Pancreas (tissue), 10 donors: ENCODE measurements at places on chromosomes 16 and 17. TPM values are rescaled to one million over a fixed set of nuclear protein-coding genes. Genes with fewer than 3 reads are reported as not detected.

DNA sequence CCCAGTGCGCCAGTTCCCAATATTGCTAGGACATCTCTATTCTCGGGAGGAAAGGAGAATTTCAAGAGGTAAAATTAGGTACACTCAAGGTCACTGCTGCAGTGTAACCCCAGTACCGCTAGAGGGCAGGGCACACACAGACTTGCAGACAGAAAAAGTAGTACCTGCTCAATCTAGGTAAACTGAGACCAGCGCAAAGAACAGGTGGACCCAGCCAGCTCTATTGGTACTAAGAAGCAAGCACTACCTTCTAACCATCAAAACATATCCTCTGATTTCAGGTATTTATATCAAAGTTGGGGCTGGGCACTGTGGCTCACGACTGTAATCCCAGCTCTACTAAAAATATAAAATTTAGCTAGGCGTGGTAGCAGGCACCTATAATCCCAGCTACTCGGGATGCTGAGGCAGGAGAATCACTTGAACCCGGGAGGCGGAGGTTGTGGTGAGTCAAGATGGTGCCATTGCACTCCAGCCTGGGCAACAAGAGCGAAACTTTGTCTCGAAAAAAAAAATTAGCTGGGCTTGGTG is 3.6 kb upstream of the WDR81 start:
- H3K4me1 ChIP-seq, result peaks cover 31% of the 10 kb centered on the region
- H3K36me3 ChIP-seq, result no peaks in the 10 kb centered on the region
- no peaks in the 10 kb centered on the region for H3K27me3 ChIP-seq
- DNase-seq, result peak; percentile 77
- H3K27ac ChIP-seq, result no peak overlapping the region

DNA sequence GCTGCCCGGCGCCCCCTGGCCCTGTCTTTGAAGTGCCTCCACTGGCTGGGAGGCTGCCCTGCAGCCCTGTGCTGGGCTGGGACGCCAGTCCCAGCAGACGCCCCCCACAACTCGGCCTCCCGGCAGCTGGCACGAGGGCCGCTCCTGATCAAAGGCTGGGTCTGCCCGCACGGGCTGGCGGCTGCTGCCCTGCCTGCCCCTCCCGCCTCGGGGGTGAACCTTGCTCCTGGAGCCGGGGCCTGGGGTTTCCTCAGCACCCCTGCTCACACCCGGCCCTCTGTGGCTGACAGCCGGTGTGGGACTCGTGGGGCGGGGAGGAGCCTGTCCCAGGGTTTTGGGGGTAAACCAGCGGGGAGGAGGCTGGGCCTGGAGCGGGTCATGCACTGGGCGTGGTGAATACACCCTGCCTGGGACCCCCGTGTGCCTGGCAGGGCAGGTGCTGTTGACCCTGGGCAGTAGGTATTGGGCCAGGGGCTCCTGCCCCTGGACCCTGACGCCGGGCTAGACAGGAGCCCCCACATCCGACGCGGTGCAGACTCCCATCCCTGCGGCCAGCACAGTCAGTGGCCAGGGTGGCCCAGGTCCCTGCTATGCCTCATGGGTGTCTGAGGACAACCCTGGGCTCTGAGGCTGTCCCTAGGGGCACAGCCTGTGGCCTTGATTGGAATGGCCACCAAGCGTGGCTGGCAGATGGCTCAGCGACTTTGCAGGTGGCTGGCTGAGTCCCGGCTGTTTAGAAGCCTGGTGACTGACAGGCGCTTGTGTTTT is 21.7 kb downstream of the CENPX start:
- H3K27ac ChIP-seq, result no peak overlapping the region
- H3K4me1 ChIP-seq, result no peaks in the 10 kb centered on the region
- no peak overlapping the region for H3K4me3 ChIP-seq
- H3K27me3 ChIP-seq, result no peaks in the 10 kb centered on the region
- no peaks in the 10 kb centered on the region for H3K36me3 ChIP-seq

GRCh38 chr17:59761385-59762048 is 54.1 kb downstream of the VMP1 start:
- H3K4me3 ChIP-seq, result no peak overlapping the region
- no peaks in the 10 kb centered on the region for H3K27me3 ChIP-seq
- peaks cover 4% of the 10 kb centered on the region for H3K4me1 ChIP-seq
- no peak for DNase-seq

Gene ZG16
- total RNA-seq, result 1.4 TPM

- no peak overlapping the region for H3K27ac ChIP-seq
- no peaks in the 10 kb centered on the region for H3K36me3 ChIP-seq
- H3K4me1 ChIP-seq, result peaks cover 14% of the 10 kb centered on the region
- DNase-seq, result peak; percentile 40
- H3K4me3 ChIP-seq, result no peak overlapping the region
- no peaks in the 10 kb centered on the region for H3K27me3 ChIP-seq
Observed at GRCh38 chr17:40311575-40311974, 2.6 kb downstream of the RARA start.

- H3K27me3 ChIP-seq, result no peaks in the 10 kb centered on the region
- no peak overlapping the region for H3K4me3 ChIP-seq
- no peak overlapping the region for H3K27ac ChIP-seq
- no peak for DNase-seq
- no peaks in the 10 kb centered on the region for H3K4me1 ChIP-seq
Observed at GRCh38 chr16:72271699-72272240, 99.8 kb upstream of the PMFBP1 start.

- peak overlapping the region; percentile 63 for H3K27ac ChIP-seq
- DNase-seq, result peak; percentile 99
- no peaks in the 10 kb centered on the region for H3K27me3 ChIP-seq
- H3K4me1 ChIP-seq, result peaks cover 19% of the 10 kb centered on the region
- H3K4me3 ChIP-seq, result no peak overlapping the region
Observed at GRCh38 chr17:78933959-78934568, 8.9 kb upstream of the TIMP2 start.

DNA sequence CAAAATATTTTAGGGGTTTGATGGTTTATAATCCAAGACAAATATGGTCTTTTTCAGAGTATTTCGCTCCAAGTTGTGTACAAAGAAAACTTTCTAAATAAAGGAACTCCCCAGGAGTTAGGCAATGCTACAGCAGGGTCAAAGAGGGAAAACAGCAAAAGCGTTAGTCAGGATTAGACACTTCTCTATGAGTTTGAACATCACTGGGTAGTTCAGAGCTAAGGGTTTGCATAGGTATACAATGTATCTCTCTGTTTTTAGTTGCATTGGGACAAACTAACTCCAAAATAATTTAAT is 34.8 kb downstream of the FAM20A start:
- no peaks in the 10 kb centered on the region for H3K36me3 ChIP-seq
- no peak for DNase-seq
- no peak overlapping the region for H3K4me3 ChIP-seq
- no peaks in the 10 kb centered on the region for H3K4me1 ChIP-seq

DNA sequence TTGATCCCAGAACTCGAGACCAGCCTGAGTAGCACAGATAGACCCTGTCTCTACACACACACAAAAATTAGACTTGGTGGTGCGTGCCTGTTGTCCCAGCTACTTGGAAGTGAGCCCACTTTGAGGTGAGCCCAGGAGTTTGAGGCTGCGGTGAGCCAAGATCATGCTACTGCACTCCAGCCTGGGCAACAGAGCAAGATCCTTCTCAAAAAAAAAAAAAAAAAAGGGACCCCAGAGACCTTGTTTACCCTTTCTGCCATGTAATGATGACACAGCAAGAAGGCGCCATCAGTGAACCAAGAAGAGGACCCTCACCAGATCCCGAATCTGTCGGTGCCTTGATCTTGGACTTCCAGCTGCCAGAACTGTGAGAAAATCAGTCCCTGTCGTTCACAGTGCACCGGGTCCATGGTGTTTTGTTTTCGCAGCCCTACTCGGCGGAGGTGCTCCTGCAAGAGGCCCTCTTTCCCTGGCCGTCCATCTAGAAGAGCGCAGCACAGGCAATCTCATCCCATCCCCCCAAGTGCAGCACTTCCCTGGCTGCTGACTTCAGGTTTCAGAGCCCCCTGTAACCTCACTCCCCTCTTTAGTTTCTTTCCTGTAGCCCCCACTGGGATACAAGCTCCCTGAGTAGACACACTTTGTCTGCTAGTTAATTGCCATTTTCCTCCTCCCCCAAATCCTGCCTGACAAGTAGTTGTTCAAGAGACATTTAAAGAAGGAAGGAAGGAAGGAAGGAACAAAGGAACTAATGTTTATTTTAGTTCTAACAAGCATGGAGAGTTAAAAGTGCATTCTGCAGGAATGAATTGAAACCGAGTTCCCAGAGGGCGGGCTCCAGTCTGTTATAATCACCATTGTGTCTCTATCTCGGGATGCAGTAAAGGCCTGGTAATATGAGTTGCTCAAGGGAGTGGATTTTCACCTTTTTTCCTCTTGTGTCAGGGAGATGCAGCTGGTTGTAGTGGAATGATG is 115.3 kb downstream of the SNX29 start:
- no peaks in the 10 kb centered on the region for H3K27me3 ChIP-seq
- H3K4me3 ChIP-seq, result no peak overlapping the region
- no peaks in the 10 kb centered on the region for H3K36me3 ChIP-seq
- no peak for DNase-seq
- no peaks in the 10 kb centered on the region for H3K4me1 ChIP-seq

Gene VMO1
- 0.58 TPM for total RNA-seq

GRCh38 chr17:13374203-13375143 is 227.3 kb downstream of the HS3ST3A1 start:
- H3K4me1 ChIP-seq, result no peaks in the 10 kb centered on the region
- H3K27me3 ChIP-seq, result no peaks in the 10 kb centered on the region
- H3K36me3 ChIP-seq, result no peaks in the 10 kb centered on the region
- DNase-seq, result no peak

GRCh38 chr17:73938706-73939105 is 264.8 kb upstream of the RPL38 start:
- H3K27ac ChIP-seq, result no peak overlapping the region
- DNase-seq, result no peak
- H3K27me3 ChIP-seq, result no peaks in the 10 kb centered on the region
- no peak overlapping the region for H3K4me3 ChIP-seq

Gene SNX20
- 0.41 TPM for total RNA-seq

DNA sequence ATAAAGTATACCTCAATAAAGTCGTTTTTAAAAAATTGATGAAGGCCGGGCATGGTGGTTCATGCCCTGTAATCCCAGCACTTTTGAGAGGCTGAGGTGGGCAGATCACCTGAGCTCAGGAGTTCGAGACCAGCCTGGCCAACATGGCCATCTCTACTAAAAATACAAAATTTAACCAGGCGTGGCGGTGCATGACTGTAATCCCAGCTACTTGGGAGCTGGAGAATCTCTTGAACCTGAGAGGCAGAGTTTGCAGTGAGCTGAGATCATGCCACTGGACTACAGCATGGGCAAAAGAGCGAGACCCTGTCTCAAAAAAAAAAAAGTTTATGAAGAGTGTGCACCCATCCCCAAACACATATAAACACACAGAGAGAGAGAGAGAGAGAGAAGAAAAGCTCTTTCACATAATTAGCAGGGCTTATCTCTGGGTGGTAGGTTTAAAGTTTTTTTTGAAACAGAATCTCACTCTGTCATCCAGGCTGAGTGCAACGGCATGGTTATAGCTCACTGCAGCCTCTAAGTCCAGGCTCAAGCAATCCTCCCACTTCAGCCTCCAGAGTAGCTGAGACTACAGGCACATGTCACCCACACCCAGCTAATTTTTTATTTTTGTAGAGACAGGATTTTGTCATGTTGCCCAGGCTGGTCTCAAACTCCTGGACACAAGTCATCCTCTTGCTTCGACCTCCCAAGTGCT is 3.0 kb downstream of the SREBF1 start:
- H3K36me3 ChIP-seq, result no peaks in the 10 kb centered on the region
- no peak overlapping the region for H3K27ac ChIP-seq
- no peaks in the 10 kb centered on the region for H3K27me3 ChIP-seq
- no peak overlapping the region for H3K4me3 ChIP-seq
- peaks cover 41% of the 10 kb centered on the region for H3K4me1 ChIP-seq

Gene KRT15
- total RNA-seq, result 0.35 TPM

DNA sequence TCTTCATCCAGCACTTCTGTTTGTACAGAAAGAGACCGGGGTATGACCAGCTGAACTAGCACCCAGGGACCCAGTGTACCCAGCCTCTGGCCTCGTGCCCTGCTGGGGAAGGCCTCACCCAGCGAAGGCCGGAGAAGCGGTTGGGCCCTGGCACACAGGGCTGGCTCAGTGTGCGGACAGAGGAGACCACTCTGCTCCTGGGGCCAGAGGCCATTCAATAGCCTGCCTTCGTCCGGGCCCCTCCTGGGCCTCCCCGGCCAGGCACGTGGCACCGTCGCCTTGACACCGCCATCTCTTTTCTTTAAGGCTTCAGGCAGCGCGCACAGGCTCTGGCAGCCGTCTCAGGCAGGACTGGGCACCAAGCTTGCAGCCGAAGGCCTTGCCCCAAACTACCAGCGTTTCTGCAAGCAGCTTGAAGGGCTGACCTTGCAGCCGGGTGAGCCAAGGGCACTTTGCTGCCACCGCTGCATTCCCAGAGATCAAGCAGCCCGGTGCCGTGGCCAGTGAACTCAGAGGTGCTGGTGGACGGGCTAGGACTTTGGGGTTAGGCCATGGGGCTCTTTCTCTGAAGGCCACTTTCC is 8.0 kb downstream of the TAX1BP3 start:
- DNase-seq, result no peak
- H3K36me3 ChIP-seq, result peaks cover 14% of the 10 kb centered on the region
- peaks cover 3% of the 10 kb centered on the region for H3K4me1 ChIP-seq
- no peaks in the 10 kb centered on the region for H3K27me3 ChIP-seq
- H3K27ac ChIP-seq, result peak overlapping the region; percentile 55
- no peak overlapping the region for H3K4me3 ChIP-seq

Gene HCFC1R1
- 11.7 TPM for total RNA-seq

Gene PRR15L
- 38.7 TPM for total RNA-seq

DNA sequence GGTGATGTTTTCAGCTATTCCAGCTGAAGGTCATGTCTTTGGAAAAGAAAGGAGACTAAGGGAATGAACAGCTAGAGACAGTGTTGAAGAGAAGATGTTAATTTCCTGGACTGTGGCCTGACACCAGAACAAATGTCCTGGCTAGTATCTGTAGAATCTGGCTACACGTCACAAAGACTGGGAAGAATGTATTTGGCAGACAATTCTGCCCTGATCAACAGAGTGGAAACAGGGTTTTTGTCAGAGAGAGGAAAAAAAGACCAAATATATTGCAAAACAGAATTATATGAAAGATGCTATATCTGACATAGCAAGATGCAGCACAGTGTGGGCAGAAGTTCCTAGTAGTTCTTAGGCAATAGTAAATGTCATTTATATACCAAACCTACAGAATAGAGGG is 17.0 kb upstream of the ANKFN1 start:
- H3K4me1 ChIP-seq, result no peaks in the 10 kb centered on the region
- H3K36me3 ChIP-seq, result no peaks in the 10 kb centered on the region
- no peak overlapping the region for H3K27ac ChIP-seq
- no peak for DNase-seq
- no peak overlapping the region for H3K4me3 ChIP-seq

DNA sequence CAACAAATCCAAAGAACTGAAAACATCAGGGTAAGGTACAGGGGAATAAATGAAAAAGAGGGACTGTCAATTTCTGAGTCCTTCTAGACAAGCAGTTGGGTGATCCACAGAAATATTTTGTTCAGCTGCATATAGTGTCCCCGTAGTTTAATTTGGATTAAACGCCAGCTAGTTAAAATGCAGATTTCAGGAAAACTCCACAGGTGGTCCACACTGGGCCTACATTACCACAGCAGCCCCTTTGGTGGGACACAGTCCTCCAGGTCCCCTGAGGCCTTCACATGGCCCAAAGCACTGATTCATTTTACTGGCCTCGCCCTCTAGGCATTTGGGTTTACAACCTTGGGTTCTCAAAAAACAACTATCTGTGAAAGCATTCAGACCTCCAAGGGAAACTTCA is 4.6 kb downstream of the ARHGAP17 start:
- no peaks in the 10 kb centered on the region for H3K27me3 ChIP-seq
- no peak overlapping the region for H3K27ac ChIP-seq
- H3K4me1 ChIP-seq, result peaks cover 19% of the 10 kb centered on the region
- no peak overlapping the region for H3K4me3 ChIP-seq
